ENCODE measurements at places on chromosomes 3 and 15.

DNA sequence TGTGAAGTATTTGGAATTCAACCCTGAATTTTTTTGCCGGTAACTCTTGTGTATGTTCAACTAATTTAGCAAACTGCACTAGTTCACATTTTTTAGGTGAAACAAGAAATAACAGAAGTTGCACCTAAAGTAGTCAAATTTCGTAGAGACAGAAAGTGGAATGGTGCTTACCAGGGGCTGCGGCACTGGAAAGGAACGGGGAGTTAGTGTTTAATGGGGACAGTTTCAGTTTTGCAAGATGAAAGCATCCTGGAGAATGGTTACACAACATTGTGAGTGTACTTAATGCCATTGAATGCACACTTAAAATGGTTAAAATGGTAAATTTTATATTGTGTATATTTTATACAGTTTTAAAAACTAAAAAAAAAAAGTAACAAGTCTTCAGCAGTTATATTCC, 27.4 kb downstream of the PPARG start:
- DNase-seq = no peak

GRCh38 chr3:195800240-195800639, 11.5 kb downstream of the MUC4 start:
- no peak for DNase-seq

GRCh38 chr3:140342668-140343067, 335.2 kb upstream of the TRIM42 start:
- DNase-seq = no peak

- no peak for DNase-seq
Observed at GRCh38 chr3:5078151-5078550, 43.9 kb upstream of the ARL8B start.

GRCh38 chr3:128277378-128278069, 124.2 kb downstream of the EEFSEC start:
- DNase-seq = no peak

- no peak for DNase-seq
Observed at GRCh38 chr3:194212845-194213331, 76.9 kb downstream of the HES1 start.

GRCh38 chr3:86937306-86937791, 53.6 kb downstream of the VGLL3 start:
- no peak for DNase-seq
